ENCODE measurements at places on chromosomes 6 and 20.
A peak's percentile ranks its signal among the peaks of the same experiment; 100 is the strongest.

DNA sequence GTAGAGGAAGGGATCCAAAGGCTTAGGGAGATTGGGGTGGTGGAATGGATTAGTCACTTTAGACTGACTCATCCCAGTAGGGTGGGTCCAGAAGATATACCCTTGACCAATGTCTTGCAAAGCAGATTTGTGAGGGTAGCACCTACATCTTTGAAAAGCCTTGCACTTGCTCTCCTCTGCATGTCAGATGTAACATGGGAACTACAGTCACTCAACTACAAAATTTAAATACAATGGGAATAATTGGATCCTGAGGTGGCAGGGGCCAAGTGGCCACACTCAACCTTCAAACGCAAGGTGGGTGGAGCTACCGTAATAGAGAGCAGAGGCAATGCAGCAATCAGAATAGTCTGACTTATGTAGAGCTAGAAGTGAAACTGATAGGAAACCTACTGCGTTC lies 71.2 kb downstream of the ME1 start:
- DNase-seq: no peak

DNA sequence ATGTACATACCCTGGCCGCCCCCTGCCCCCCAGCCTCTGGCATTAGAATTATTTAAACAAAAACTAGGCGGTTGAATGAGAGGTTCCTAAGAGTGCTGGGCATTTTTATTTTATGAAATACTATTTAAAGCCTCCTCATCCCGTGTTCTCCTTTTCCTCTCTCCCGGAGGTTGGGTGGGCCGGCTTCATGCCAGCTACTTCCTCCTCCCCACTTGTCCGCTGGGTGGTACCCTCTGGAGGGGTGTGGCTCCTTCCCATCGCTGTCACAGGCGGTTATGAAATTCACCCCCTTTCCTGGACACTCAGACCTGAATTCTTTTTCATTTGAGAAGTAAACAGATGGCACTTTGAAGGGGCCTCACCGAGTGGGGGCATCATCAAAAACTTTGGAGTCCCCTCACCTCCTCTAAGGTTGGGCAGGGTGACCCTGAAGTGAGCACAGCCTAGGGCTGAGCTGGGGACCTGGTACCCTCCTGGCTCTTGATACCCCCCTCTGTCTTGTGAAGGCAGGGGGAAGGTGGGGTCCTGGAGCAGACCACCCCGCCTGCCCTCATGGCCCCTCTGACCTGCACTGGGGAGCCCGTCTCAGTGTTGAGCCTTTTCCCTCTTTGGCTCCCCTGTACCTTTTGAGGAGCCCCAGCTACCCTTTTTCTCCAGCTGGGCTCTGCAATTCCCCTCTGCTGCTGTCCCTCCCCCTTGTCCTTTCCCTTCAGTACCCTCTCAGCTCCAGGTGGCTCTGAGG lies 7.6 kb downstream of the CDKN1A start:
- no peak for DNase-seq

- DNase-seq: no peak
Observed at GRCh38 chr20:25355011-25355595, 35.5 kb downstream of the ABHD12 start.

DNA sequence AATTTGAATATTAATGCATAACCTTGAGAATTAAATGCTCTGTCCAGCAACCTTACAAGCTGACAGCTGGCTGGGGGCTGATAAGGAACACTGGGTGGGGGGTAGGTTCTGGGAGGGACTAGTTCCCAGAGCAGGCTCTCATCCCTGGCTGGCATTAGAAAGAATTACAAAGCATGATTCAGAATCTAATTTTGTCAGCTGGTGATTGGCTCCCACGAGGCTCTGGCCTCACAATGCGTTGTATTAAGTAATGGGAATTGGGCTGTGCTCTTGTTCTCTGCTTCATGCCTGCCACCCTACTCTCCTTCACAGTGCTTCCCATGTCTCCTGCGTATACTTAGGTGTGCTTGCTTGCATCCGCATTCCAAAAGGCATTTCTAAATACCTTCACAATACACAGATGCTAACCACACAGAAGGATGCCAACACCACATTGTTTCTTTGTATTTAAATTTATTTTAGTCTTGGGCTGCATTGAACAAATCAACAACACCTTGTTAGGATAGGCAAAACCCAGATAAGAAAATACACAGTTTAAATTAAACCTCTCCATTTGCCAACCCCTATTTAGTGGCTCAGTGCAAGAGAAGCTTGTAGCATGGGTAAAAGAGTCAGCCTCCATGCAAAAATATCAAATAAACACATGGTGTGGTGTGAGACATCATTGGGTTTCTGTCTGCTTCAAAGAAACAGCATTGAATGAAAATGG lies 434.5 kb upstream of the JAG1 start:
- no peak for DNase-seq

- no peak for DNase-seq
Observed at GRCh38 chr20:3755269-3755668, 12.3 kb downstream of the ADISSP start.

- DNase-seq: no peak
Observed at GRCh38 chr6:13027207-13027606, 301.1 kb downstream of the TBC1D7 start.

- no peak for DNase-seq
Observed at GRCh38 chr6:13368731-13369115, 40.4 kb upstream of the TBC1D7 start.

- DNase-seq: no peak
Observed at GRCh38 chr6:36958775-36959554, 4.4 kb downstream of the PI16 start.

DNA sequence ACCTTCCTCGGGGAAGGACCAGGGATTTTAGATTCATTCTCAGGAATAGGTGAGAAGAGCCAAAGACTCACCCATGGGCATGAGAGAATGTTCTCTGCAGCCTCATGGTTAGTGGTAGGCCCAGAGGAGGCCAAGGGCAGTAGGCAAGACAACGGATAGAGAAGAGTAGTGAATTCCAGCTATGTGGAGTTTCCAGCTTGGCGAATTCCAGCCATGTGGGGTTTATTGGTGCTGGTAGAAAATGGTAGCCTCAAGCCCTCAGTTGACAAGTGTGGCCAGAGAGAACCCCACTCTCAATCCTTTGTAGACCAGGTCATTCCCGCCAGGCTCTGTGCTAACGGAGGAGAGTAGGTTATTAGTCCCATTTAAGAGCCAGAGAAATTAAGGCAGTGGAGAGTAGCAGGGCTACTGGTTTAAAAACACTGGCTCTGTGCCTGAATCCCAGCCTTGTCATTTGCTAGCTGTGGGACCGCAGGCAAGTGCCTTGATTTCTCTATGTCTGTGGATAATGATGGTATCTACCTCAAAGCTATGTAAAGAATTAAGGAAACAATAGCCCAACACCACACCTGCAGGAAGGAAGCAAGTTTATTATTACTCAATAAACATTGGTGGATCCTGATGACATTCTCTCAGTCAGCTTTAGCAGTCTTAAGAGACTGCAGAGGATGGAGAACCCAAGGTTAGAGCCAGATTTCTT lies 2.0 kb upstream of the SLC9A8 start:
- DNase-seq: no peak

DNA sequence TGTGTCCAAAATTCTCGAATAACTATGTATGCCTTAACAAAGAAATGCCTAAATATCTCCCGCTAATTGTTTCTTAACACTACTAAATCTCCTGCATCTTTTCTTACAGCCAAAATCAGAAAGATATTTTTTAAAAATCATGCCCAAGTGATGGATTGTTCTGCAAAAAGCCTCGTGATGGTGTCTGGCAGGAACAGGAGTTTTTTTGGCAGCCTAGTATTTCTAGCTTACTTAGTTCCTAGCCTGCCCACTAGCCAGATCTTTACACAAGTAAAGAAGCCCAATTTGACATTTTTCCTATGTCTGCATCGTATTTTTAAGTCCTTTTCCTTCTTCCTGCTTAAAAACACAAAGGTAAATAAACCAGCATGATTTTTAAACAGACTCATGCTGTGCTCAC lies 31.5 kb downstream of the SLC2A12 start:
- no peak for DNase-seq

- no peak for DNase-seq
Observed at GRCh38 chr6:156808287-156808686, 31.1 kb downstream of the ARID1B start.

GRCh38 chr6:149500096-149500495 lies 15.3 kb upstream of the ZC3H12D start:
- no peak for DNase-seq

- DNase-seq: no peak
Observed at GRCh38 chr6:110951008-110951407, 7.5 kb upstream of the GTF3C6 start.

GRCh38 chr20:19628570-19629134 lies 129.4 kb upstream of the RIN2 start:
- peak; percentile 43 for DNase-seq

DNA sequence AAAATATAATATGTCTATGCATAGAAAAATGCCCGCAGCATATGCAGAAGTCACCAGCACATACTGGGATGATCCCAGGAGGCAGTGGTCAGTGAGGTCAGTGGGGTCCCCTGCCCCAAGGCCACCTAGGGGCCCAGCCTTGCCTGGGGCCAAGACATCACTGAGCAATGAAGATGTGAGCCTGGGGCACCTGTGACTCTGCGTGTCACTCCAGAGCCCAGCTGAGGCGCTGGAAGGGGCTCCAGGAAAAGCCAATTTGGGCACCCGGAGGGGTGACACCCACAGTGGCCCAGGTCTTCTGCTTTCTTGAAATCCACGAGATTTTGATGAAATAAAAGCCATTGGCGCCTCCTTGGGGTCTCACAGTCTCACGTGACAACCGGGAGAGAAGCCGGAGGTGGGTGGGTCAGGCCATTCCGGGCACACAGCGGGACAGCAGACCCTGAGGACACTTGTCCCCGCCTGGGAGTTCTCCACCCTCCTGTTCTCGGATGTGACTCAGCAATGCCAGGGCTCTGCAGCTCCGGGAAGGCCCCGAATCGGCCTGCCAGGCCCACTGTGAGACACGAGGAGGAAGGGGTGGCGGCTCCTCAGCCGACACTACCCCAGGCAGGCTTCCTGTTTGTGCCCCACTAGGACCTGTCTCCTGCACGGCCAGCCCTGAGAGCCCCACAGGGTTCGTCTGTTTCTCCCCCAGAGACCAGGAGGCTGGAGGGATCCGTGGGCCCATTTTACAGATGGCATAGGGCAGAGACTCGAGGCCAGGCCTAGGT lies 24.4 kb upstream of the SLCO4A1 start:
- DNase-seq: no peak

DNA sequence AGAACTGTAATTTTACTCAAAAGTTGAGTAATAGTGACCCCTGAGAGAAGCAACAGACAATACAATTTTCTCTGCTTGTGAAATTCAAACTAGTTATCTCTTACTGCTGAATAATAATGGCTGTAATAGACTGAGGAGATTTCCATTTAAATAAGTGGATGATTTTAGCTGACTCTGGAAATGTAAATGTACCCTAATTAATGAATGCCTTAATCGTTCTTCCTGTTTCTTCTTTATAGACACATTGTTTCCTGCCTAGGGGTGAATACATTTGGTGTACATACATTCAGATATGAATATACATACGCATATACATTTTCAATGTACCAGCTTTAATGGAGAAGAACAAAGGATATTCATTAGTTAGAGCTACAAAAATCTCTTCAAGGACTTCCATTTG lies 611.9 kb downstream of the TFAP2B start:
- no peak for DNase-seq

DNA sequence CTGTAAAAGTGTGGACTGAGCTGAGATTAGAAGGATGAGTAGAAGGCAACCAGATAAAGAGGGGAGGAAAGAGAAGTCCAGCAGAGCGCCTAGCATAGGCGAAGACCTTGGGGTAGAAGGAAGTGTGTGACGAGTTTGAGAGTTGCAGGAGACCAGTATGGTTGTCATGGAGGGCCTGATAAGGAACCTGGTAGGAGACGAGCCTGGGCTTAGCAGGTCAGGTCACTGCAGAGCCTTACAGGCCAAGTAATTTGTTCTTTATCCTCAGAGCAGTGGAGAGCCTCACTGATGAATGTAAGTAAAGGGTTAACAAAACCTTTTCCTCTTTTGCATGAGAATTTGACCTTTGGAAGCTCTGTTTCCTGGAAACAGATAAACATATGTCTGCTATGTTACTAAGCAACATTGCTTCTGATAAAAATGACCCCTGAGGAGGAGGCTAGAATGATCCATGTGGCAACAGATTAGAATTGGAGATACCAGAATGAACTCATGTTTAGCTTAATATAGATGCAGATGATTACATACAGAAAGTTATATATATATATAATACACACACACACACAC lies 2.9 kb upstream of the TMEM74B start:
- DNase-seq: no peak

DNA sequence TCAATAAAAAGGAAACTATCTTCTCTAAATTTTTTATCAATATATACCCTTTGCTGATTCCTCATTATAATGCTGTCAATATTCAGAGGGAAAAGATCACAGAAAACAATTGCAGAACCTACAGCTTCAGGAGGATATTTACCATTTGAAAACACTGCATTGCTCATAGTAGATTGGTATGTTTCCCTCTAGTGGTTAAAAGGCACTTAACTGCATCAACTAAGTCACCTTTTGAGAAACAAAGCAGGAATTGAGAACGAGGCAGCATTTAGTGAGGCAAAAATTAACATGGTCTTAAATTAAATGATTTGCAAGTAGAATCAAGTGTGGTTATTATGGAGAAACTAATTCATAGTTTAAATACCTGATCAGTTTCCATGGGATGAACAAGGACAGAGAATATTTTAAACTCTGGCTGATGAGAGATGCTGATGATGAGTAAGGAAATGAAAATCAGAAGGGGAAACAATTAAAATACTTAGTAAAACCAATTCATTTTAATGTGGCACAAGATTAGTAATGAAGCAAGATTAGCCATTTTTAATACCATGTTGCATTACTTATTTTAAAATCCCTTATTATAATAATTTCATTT lies 642.1 kb downstream of the EPHA7 start:
- peak; percentile 32 for DNase-seq

DNA sequence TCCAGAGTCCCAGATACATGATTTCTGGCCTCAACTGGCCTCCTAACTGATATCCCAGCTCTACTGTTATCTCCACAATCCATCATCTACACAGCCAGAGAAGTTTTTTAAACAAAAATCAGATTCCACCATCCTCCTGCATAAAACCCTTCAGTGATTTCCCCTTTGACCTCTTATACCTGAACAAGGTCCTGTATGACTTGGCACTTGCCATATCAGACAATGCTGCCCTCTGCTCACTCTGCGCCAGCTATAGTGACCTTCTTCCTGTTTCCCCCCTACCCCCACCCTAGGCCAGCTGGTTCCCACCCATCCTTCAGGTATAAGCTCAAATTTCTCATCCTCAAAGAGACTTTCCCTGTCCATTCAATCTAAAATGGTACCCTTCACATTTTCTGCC lies 322.2 kb downstream of the PKHD1 start:
- DNase-seq: no peak

- no peak for DNase-seq
Observed at GRCh38 chr20:36118371-36118770, 36.2 kb upstream of the EPB41L1 start.

GRCh38 chr6:85368631-85369030 lies 81.3 kb upstream of the NT5E start:
- no peak for DNase-seq
